Stimulated activated CD4-positive, alpha-beta T cell treated with anti-CD3 and anti-CD28 coated beads, Interleukin-4, amount 100 ng/mL, for 48 hours (primary cell): ENCODE measurements at places on chromosomes 12 and 14.

- DNase-seq, result no peak
Measured at GRCh38 chr14:44847526-44848309, 114.0 kb downstream of the KLHL28 start.

DNA sequence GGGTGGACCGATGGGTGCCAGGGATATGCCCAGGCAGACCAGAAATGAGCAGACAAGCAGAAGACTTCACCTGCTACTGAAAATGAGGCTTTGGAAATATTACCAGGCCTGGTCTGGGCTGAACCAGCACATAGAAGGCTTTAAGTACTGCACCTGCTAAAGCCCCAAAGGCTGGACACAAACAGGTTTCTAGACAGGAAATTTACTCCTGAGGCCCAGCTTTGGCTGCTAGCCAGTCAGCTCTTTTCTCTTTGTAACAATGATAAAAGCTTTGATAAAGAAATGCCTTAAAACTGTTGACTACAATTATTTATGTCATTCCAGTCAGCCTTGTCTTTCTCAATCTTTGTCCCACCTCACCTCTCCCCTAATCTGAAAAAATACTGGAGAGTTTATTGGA, 228.9 kb upstream of the EGLN3 start:
- DNase-seq, result no peak

DNA sequence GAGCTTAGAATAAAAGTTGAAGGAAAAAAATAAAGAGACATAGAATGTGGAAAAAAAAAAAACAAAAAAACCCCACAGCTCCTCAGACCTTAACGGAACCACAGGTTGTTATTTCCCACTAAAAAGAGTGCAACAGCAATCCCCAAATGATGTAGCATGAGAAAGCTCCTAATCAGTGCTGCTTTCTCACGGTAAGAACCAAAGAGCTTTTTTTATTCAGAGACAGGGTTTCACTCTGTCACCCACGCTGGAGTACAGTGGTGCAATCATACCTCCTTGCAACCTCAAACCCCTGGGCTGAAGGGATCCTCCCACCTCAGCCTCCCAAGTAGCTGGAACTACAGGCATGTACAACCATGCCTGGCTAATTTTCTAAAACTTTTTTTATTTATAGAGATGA, 13.3 kb downstream of the NDUFA12 start:
- no peak for DNase-seq

DNA sequence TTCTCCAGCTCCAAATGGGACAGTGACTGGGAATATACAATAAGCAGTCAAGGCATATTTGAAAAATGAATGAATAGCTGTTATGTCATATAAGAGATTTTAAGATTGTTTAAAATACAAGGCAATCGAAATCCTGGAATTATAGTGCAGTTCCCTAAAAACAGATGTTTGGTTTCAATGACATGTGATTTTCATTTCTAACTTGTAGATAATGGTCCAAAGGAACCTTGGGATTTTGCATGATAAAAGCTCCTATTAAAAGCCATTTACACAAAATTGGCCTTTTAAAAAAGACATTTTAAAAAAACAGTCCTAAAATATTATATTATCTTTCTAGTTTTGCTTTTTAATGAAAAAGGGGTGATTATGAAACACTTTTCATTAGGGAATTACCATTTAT, 905.1 kb downstream of the GALC start:
- DNase-seq, result no peak

GRCh38 chr14:23167116-23167847, 16.2 kb downstream of the SLC7A8 start:
- DNase-seq, result no peak

- no peak for DNase-seq
Measured at GRCh38 chr14:64931123-64931522, 11.4 kb downstream of the GPX2 start.

- DNase-seq, result no peak
Measured at GRCh38 chr12:123526542-123527080, 6.9 kb downstream of the RILPL1 start.

GRCh38 chr14:78721756-78722480, 551.7 kb downstream of the NRXN3 start:
- no peak for DNase-seq

- DNase-seq, result no peak
Measured at GRCh38 chr14:81246461-81247270, 25.9 kb upstream of the GTF2A1 start.

DNA sequence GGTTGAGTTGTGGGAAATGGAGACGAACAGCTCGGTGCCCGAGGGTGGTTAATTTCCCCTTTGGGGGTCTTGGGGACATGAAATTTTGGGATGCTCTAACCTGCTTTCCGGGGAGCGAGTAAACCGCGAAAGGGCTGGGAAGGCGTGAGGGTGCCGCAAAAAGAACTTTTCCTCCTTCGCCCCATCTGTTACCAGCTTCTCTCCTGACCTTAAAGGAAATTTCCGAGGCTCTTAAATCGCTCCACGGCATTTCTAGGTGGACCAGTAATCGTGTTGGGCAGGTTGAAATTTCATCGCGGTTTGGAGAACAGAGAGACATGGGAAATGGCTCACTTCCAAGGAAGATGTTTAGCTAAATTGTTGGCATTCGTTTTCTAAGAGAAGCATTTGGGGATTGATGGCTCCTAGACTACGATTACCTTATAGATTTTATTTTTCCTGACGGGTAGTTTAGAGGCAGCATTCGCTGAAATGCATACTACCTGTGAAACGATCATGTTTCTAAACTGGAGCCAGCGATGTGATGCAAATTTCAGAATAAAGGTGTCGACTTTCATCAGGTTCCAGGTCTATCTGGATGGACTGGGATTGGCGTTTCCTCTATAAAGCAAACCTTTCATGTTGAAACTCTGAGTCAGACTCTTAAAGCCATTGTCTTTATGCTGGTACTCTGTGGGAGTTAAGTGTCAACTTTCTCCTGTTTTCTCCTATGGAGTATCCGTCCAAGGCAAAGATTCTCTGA, 414.5 kb downstream of the PCNX1 start:
- no peak for DNase-seq

- no peak for DNase-seq
Measured at GRCh38 chr14:99615497-99616157, 11.6 kb upstream of the CCDC85C start.

GRCh38 chr14:89485264-89485663, 68.2 kb upstream of the FOXN3 start:
- no peak for DNase-seq

DNA sequence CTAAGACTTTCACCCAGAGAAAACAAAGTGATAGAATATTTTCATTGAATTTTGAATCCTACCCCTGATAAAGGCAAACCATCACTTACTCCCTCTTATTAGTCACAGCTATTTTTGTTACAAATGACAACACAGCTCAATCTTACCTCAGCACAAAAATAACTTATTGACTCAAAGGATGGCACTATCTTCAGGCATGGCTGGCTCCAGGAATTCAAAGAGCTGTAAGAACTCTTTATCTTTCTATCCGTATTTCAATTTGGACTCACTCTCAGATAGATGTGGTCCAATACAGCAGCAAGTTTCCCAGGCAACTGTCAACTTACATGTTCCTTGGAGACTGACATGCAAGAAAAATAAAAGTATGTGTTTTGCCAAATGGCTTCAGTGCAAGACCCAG, 709.4 kb upstream of the MDGA2 start:
- no peak for DNase-seq

- no peak for DNase-seq
Measured at GRCh38 chr12:50984586-50985298, 32.4 kb downstream of the HIGD1C start.

DNA sequence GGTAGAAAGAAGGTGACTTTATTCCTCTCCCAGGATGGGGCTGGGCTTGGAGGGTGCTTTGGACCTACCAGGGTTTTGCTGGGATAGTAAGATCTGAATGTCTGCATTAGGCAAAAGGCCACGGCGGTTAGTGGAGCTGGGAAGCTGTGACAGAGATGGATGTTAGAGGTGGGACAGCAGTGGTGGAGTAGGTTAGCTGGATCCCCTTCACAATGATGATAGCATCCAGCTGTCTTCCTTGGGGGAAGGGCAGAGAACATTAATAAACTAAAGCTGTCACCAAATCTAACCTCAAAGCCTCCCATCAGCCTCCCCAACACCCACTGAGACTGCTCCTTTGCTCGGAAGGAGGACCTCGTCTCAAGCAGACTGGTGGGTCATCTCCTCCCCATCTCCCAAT, 104.8 kb downstream of the GPATCH2L start:
- no peak for DNase-seq

DNA sequence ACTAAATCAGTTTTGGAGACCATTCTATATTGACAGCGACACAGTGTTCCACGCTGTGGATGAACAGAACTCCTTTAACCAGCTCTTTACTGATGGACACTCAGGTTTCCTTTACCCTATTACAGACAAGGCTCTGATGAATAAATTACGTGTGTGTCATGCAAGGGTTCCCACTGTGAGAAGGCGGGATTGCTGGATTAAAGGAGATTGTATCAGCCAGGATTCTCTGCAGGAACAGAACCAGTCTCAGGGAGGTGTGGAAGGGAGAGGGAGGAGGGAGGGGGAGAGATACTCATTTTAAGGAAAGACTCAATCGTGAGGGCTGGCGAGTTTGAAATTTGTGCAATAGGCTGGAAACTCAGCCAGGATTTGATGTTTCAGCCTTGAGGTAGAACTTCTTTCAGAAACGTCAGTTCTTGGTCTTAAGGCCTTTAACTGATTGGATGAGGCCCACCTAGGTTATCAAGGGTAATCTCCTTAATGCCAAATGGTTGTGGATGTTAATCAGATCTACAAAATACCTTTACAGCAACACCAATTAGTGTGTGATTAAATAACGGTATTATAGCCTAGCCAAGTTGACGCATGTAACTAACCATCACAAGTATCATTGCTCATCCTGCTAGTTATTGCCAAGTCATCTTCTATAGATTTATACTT, 104.0 kb downstream of the GCH1 start:
- no peak for DNase-seq

GRCh38 chr12:42056130-42056529, 88.5 kb downstream of the GXYLT1 start:
- DNase-seq, result no peak

GRCh38 chr12:71315328-71315985, 124.1 kb upstream of the LGR5 start:
- DNase-seq, result no peak

DNA sequence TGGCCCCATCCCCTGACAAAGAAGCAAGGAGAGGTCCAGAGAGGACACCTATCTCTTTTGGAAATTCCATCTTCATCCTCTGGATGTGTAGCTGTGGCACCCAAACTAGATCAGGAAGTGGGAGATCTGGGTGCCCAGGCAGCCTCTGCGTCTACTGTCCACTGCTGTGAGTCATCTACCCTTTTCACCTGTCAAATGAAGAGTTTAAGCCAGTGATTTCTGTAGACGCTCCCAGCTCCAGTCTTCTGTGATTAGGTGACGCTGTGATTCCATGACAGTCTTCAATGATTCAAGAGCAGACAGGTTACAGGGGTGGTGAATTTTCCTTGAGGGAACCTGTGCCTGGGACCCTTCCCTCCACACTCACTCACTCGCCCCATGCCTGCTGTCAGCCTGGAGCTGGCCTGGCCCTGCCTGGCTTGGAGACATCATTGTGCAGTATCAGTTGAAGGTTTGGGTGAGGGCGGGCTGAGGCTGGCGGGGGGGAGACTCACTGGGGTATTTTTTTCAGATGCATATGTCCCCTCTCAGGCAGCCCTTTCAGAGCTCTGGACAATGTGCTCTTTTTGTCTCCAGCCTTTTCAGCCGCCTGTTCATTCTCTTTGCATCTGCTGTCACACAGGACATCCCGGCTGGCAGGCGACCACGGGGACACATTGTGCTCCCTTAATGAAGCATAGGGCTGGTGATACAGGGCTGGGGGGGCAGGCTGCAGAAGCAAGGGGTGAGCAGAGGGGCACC, 56.8 kb upstream of the PARP11 start:
- DNase-seq, result no peak

- DNase-seq, result no peak
Measured at GRCh38 chr12:24143928-24144327, 194.5 kb upstream of the SOX5 start.

DNA sequence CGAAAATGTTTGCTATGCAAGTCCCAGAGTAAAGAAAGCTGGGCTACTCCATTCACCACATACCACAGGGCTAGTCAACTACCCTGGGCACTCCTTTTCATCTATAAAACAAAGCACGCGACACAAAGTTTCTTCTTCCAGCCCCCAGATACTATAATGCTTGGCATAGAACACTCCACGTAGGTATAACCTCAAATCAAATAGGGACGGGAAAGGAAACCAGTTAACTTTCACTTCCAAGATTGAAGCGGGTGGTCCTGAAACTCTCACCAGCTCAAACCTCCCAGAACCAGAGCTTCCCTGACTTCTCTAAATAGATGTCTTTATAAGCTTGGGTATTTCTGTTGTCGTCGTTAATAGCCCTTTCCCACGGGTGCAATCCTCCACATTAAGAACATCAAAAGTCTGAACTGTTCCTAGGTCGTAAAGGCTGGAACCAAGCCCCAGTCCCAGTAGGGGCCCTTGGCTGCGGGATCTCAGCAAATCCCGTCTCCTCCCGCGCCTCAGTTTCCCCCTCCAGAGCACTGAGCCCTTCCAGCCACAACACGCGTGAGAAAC, 647 bp downstream of the LGMN start:
- no peak for DNase-seq

GRCh38 chr12:101604132-101604531, 9.4 kb downstream of the MYBPC1 start:
- no peak for DNase-seq

- DNase-seq, result no peak
Measured at GRCh38 chr12:109418848-109419480, 58.1 kb downstream of the KCTD10 start.

DNA sequence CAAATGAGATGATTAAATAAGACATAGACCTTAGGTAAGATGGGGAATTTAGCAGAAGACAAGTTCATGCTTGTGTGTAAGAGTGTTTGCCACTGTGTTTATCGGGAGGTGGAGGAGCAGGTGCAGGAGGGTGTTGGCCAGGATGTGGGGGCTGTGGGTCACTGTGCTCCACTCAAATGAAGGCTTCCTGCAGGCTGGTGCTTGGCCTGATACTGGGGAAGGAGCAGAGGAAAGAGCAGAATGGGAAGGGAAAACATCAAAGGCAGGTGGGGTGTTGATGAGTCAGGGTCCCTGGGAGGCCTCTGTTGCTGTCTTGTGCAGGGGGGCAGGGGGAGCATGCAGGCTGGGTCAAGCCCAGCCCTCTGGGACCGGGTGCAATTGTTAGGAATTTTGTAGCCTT, 126.5 kb downstream of the TSPAN9 start:
- DNase-seq, result no peak

GRCh38 chr12:52312086-52312485, 9.1 kb downstream of the KRT83 start:
- DNase-seq, result no peak

DNA sequence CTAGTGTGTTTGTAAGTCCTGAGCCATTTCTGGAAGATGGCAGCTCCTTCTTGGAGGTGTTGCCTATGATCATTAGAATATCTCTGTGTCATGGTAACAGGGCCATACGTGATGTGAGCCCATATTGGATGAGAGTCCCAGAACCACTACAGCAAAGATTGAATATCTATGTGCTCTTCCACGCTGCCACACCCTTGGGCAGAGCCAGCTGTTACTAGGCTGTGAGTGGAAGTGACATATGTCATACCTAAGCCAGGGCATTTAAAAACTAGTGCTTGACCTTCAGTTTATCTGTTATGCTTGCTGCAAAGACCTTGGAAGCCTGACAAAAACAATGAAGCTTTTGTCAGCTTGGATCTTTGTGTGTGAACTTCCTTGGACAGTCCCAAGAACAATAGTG, 495.1 kb upstream of the CCDC196 start:
- DNase-seq, result no peak

GRCh38 chr14:91956616-91957015, 9.1 kb upstream of the FBLN5 start:
- no peak for DNase-seq
